Cortex of kidney (tissue), 1 donor: ENCODE measurements at places on chromosomes 4 and X.

- no peak for DNase-seq
Observed at GRCh38 chrX:134172588-134173259, 64.3 kb upstream of the CCDC160 start.

GRCh38 chr4:160406263-160406825 is 1303.5 kb downstream of the RAPGEF2 start:
- no peak for DNase-seq

- no peak for DNase-seq
Observed at GRCh38 chr4:143397887-143398286, 61.2 kb downstream of the GAB1 start.

- DNase-seq, result no peak
Observed at GRCh38 chr4:86300516-86300915, 59.3 kb downstream of the MAPK10 start.
